ENCODE measurements at places on chromosomes 1 and 21. TPM values are rescaled to one million over a fixed set of nuclear protein-coding genes. Genes with fewer than 3 reads are reported as not detected.

DIPK1A gene
- 16.2 TPM for total RNA-seq

CFAP141 gene
- not detected for total RNA-seq

CCDC190 gene
- total RNA-seq: 0.33 TPM

CCDC27 gene
- not detected for total RNA-seq

AGT gene
- total RNA-seq: 0.17 TPM

DCDC2B gene
- not detected for total RNA-seq

RGSL1 gene
- not detected for total RNA-seq

CALML6 gene
- 1.1 TPM for total RNA-seq

CD101 gene
- total RNA-seq: 0.50 TPM

TFAP2E gene
- 0.17 TPM for total RNA-seq

AKNAD1 gene
- total RNA-seq: 2.2 TPM

UBE2U gene
- not detected for total RNA-seq

DNAJC28 gene
- 2.0 TPM for total RNA-seq

PTP4A2 gene
- 216 TPM for total RNA-seq

SLC35F3 gene
- total RNA-seq: 23.3 TPM

STXBP3 gene
- 46.9 TPM for total RNA-seq

S100A14 gene
- total RNA-seq: 813 TPM

LRRC53 gene
- not detected for total RNA-seq

WNT9A gene
- total RNA-seq: 7.1 TPM

FAM177B gene
- total RNA-seq: not detected

NCAM2 gene
- not detected for total RNA-seq

VAMP4 gene
- 6.7 TPM for total RNA-seq

NUP210L gene
- not detected for total RNA-seq

HUNK gene
- 0.17 TPM for total RNA-seq

SLC1A7 gene
- total RNA-seq: not detected

SHISAL2A gene
- total RNA-seq: not detected

SPATA46 gene
- total RNA-seq: not detected

DNM3 gene
- 3.0 TPM for total RNA-seq

TDRD5 gene
- total RNA-seq: not detected

CD5L gene
- not detected for total RNA-seq

KRTAP10-8 gene
- total RNA-seq: not detected

SH3BGR gene
- total RNA-seq: 5.0 TPM

TMPRSS15 gene
- not detected for total RNA-seq

PSEN2 gene
- total RNA-seq: 31.2 TPM

C1orf226 gene
- total RNA-seq: 2.2 TPM

OR2T8 gene
- 0.17 TPM for total RNA-seq

CD1E gene
- not detected for total RNA-seq

SPRR5 gene
- 0.78 TPM for total RNA-seq

HCN3 gene
- total RNA-seq: 1.3 TPM

ZNF695 gene
- total RNA-seq: 2.1 TPM

PTGFR gene
- not detected for total RNA-seq

ZNF684 gene
- total RNA-seq: 3.7 TPM

CASZ1 gene
- 13.0 TPM for total RNA-seq

MSH4 gene
- 0.75 TPM for total RNA-seq

EPHB2 gene
- total RNA-seq: 4.9 TPM

ABCG1 gene
- 6.3 TPM for total RNA-seq

CYP4B1 gene
- 0.17 TPM for total RNA-seq

CLEC20A gene
- total RNA-seq: not detected

LCE3E gene
- total RNA-seq: not detected

TDRD10 gene
- not detected for total RNA-seq

MXRA8 gene
- 6.2 TPM for total RNA-seq

ADAMTS1 gene
- total RNA-seq: 339 TPM

ACOT11 gene
- total RNA-seq: 3.7 TPM

SYCP1 gene
- total RNA-seq: not detected

OR2AK2 gene
- total RNA-seq: not detected

NBPF11 gene
- 9.3 TPM for total RNA-seq

CSF1 gene
- 5.6 TPM for total RNA-seq

CD1D gene
- 1.3 TPM for total RNA-seq

Data from mammary epithelial cell (primary cell).